HS-27A (cell line): ENCODE measurements at places on chromosomes 16 and 17.

- DNase-seq = no peak
These were observed 32.1 kb downstream of the HELZ start for GRCh38 chr17:67212714-67213417.

DNA sequence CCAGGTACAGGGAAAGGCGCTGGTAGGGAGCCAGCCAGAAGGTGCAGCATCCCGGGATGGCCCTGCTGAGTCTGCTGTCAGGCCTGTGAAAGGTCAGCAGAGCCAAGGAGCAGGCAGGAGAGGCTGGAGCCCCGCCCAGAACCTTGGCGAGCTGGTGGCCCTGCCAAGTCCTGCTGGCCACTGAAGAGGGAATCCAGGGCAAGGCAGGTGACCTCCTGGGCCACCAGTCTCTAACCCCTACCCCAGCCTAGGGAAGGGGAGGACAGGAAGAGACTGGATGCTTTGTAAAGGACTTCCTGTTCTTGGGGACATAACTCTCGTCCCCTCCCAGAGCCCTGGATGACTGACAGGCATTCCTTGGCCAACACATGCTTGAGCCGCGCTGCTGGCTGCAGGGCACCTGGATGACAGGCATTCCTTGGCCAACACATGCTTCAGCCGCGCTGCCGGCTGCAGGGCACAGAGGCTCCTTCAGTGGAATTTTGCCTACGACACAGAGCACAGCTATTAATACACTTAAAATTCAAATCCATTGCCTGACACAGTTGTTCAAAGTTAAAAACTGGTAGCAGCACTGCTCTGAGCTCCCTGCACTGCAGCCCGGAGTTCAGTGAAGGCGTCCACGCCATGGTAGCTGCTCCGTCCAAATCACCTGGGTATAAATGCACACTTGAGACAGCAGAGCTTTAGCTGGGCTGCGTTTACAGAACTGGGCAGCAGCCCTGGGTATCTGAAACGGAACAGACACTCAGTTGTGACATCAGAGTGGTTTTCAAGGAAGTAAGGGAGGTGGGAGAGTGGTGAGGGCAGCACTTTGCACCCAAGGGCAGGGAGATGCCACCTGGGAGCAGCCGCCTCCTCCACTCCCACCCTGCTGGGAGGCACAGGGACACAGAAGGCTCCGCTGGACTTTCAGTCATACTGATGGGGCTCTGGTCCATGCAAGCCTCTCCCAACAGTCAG is 2.0 kb upstream of the BRICD5 start:
- DNase-seq = no peak

- DNase-seq = no peak
These were observed 13.0 kb downstream of the VEZF1 start for GRCh38 chr17:57975044-57975443.

GRCh38 chr16:5379954-5380353 is 282.4 kb upstream of the EEF2KMT start:
- no peak for DNase-seq

DNA sequence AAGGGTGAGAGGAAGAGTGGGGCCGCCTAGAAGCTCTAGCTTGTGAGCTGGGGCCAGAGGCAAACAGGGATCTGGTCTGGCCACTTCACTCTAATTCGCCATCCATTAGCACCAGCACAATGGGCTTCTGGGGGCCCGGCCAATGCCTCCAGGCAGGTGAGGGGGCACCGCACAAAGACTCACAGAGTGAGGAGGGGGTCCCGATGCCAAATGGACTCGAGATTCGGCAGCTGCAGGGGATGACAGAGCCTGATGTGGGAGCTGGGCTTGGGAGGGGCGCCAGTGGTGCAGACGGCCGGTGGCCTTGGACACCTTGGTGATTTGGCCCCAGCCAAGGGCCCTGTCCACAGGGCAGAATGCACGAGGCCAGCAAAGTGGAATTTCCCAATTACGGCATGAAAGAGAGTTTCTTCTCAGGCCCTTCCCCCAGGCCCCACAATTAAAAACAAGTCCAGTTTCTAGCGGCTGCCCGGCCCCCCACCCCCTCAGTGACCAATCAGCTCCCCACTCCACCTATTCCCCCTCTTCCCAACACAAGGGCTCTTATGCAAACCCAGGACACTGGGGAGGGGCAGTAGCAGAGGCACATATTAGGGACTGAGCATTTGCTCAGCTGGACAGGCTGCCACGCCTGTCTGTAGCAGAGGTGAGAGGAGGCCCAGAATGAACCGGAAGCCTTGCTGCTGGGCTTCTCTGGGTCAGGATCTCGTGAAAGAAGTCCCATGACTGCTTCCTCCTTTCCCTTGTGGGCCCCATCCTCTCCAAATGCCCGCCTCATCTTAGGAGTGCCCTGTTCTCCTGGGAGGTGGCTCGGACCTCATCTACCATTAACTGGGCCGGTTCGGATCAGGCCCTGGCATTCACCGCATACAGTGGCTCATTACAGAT is 39.4 kb upstream of the MTSS2 start:
- DNase-seq = no peak

- no peak for DNase-seq
These were observed 19.9 kb downstream of the TNRC6A start for GRCh38 chr16:24749310-24749709.

DNA sequence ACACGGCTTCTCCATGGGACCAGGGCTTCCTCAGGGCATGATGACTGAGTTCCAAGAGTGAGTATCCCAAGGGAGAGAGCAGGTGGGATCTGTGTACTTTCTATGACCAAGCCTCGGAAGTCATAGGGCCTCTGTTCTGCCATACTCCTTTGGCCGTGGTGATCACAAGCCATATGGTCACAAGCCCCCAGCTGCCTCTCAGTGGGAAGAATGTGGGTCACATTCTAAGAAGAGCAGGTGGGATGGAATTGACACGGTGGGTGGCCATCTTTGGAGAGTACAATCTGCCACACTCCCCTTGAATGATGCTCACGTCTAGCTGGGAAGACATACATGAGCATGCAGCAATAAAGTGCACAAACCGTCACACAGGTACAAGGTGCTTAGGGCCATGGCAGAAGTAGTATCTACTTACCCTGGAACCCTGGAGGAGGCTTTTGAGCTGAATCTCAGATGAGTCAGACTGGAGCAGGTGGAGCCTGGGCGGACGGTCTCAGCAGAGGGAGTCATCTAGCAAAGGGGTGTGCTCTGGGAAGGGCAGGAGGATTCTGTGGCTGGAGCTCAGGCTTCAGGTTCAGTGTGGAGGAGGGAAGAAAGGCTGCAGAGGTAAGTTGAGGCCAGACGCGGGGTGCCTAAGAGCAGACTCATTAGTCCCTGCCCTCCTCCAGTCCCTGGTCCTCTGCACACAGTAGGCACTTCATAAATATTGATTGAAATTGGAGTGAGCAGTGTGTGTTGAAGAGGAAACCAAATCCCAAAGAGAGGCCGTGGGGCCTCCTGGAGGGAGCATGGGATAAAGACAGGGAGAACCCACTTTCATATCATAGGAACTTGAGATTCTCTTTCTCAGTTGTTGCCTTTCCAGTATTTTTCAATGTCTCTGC is 26.6 kb downstream of the GOSR2 start:
- DNase-seq = no peak

DNA sequence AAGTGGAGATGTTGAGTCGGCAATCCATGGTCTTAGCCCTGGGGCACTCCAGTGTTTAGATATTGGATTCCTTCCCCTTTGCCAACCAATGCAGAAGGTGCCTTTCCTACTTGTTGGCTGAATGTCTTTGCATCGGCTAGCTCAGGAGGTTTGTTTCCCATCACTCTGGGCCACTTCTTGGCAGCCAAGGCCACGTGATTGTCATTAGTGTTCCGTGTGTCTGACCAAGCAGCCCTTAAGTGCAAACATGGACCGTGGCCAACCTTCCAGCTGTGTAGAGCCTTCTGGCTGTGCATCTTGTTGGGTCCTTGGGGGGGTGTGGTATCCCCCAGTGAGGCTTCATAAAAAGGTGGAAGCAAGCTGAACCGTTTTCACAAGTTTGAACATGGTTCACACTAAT is 66.0 kb downstream of the GNAO1 start:
- DNase-seq = no peak

- DNase-seq = no peak
These were observed 2.3 kb upstream of the KRT15 start for GRCh38 chr17:41520821-41521521.

- no peak for DNase-seq
These were observed 61.9 kb upstream of the CCL1 start for GRCh38 chr17:34424814-34425491.

- DNase-seq = no peak
These were observed 6.2 kb downstream of the SLC12A3 start for GRCh38 chr16:56871172-56871593.

- no peak for DNase-seq
These were observed 27.5 kb downstream of the ASPA start for GRCh38 chr17:3503285-3503684.

- DNase-seq = no peak
These were observed 118.6 kb downstream of the STX8 start for GRCh38 chr17:9457005-9457404.

GRCh38 chr16:78212674-78213073 is 113.2 kb downstream of the WWOX start:
- no peak for DNase-seq

DNA sequence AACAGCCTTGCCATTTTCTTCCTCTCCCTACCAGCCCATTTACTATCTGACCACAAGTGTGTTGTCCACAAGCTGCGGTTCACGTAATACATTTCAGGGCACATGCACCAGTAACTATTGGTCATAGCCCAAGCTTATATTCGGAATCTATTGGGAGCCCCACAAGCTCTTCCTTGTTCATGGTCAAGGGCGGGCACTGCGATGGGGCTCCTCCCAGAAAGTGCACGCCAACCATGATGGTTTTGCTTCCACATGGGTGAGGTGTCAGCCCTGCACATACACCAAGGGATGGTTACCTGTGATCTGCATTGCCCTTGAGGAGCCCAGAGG is 12.1 kb downstream of the THRA start:
- no peak for DNase-seq

DNA sequence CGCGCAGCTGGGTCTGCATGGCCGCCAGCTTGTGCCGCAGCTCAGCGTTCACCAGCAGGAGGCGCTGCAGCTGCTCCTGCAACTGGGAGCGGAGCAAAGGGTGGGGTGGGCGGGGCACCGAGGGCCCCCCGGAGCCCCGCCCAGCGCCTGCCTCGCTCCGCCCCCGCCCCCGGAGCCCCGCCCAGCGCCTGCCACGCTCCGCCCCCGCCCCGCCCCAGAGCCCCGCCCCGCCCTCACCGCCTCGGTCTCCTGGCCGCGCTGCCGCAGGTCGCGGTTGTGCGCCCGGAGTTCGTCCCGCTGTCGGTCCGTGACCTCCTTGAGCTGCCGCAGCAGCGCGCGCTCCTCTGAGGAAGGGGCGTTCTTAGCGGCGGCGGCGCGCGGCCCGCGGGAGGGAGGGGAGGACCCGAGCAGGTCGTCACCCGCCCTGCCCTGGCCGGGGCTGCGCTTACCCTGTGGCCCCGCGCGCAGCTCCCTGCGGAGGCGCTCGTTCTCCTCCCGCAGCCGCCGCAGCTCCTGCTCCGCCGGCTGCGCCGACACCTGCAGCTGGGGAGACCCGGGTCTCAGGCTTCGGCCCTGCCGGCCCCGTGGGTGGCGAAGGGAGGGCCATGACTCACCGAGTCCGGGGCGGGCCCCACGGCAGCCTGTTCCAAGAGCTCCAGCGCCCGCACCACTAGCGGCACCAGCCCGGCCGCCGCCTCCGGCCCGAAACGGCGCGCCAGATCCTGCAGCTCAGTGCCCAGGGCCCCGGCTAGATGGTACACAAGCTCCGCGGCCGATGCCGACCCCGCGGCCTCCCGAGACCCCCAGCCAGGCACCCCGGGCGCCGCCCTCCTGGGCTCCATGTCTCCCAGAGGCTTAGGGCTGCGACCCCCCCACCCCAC is 463 bp downstream of the RILP start:
- DNase-seq = no peak

DNA sequence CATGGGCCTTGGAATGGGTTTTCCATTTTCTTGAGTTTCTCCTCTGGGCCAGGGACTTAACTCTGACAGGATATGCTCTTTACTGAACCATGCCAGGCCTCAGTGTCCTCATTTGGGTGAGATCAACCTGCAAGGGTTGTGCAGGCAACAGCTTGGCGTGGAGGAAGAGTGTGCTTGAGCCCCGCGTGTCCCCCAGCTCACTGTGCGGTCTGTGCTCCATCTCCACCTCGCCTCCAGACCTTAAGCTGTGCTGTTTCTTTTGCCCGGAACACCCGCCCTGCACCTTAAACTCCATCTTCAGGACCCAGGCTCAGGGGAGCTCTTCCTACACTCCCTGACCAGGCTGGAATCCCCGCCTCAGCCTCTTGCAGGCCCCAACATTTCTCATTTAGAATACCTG is 9.7 kb downstream of the RUSF1 start:
- no peak for DNase-seq

GRCh38 chr16:54545854-54546511 is 259.4 kb upstream of the IRX3 start:
- no peak for DNase-seq

- DNase-seq = no peak
These were observed 544 bp upstream of the EVI2A start for GRCh38 chr17:31321966-31322365.

GRCh38 chr17:3536716-3537115 is 20.9 kb downstream of the TRPV3 start:
- no peak for DNase-seq

DNA sequence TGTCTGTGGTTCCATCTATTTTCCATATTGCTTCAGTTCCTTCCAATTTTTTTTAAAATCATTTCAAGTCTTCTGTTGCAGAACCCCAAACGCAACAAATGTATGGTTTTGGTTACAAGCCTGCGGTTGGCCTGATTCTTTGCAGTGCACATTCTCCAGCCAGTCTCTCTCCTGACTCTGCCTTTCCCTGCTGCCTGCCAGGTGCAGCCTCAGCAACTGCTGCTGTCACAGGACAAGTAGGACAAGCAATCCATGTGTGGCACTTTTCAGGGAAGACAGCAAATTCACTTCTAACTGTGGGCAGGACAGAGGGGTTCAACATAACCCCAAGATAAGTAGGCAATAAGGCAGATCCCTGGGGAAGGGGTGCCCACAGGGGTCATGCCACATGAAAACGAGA is 24.2 kb downstream of the EMP2 start:
- DNase-seq = no peak

DNA sequence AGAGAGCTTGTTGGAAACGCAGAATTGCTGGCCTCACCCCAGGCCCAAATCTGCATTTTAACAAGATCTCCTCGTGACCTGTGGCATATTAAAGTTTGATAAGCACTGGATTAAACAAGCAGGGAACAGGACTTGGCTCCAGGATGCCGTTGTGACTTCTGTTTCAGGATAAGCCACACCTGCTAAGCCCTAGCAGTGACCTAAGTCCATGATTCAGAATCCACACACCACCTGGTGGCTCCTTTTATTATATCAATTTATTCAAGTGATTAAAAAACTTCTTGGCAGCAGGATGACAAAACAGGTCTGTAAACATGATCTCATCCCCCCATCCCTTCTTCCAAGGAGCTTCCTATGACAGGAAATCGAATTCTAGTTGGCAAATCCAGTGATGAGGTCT is 9.1 kb downstream of the NAGPA start:
- no peak for DNase-seq
